A549 treated with ZK216348 at 1 μM for 4 hours (cell line): ENCODE measurements at places on chromosomes 6 and 20. TPM values are rescaled to one million over a fixed set of nuclear protein-coding genes. Genes with fewer than 3 reads are reported as not detected.

The HSPA1L gene
- 1.4 to 2.2 TPM (median 1.9 TPM) in 5 replicates for total RNA-seq

The POU5F1 gene
- total RNA-seq, result 7.3 to 11.6 TPM (median 9.2 TPM) in 5 replicates

The CRIP3 gene
- 0.28 to 0.64 TPM (median 0.44 TPM) in 4 of 5 replicates, not detected in the other for total RNA-seq

The DZANK1 gene
- 2.6 to 3.2 TPM (median 2.8 TPM) in 5 replicates for total RNA-seq

The PBOV1 gene
- total RNA-seq, result not detected in 5 replicates

The TJAP1 gene
- total RNA-seq, result 13.1 to 21.7 TPM (median 18.4 TPM) in 5 replicates

The ADGB gene
- not detected in 5 replicates for total RNA-seq

The PDE10A gene
- total RNA-seq, result 27.5 to 33.7 TPM (median 30.1 TPM) in 5 replicates

The OR2J2 gene
- not detected in 5 replicates for total RNA-seq

The ARHGAP40 gene
- not detected in 5 replicates for total RNA-seq

The GGTLC1 gene
- not detected in 5 replicates for total RNA-seq

The TMEM63B gene
- total RNA-seq, result 9.7 to 20.1 TPM (median 16.0 TPM) in 5 replicates

The DNAH8 gene
- not detected in 5 replicates for total RNA-seq

The HLA-B gene
- 23.1 to 30.8 TPM (median 29.5 TPM) in 5 replicates for total RNA-seq

The HLA-DPB1 gene
- total RNA-seq, result not detected in 5 replicates

The PDRG1 gene
- 29.0 to 39.8 TPM (median 32.4 TPM) in 5 replicates for total RNA-seq

The TMEM242 gene
- total RNA-seq, result 5.9 to 6.7 TPM (median 6.6 TPM) in 5 replicates

The CLDN20 gene
- not detected in 5 replicates for total RNA-seq

The SERAC1 gene
- total RNA-seq, result 2.2 to 3.8 TPM (median 3.3 TPM) in 5 replicates

The CGAS gene
- 4.4 to 5.4 TPM (median 5.0 TPM) in 5 replicates for total RNA-seq

The SCGN gene
- total RNA-seq, result 0.13 to 0.26 TPM (median 0.17 TPM) in 3 of 5 replicates, not detected in the others

The NNAT gene
- not detected in 5 replicates for total RNA-seq

The TSPO2 gene
- not detected in 5 replicates for total RNA-seq

The ADGRG6 gene
- 37.0 to 76.6 TPM (median 63.3 TPM) in 5 replicates for total RNA-seq

The PRPH2 gene
- 0.07 TPM in 1 of 5 replicates, not detected in the others for total RNA-seq

The FAM83D gene
- total RNA-seq, result 50.0 to 75.0 TPM (median 67.8 TPM) in 5 replicates

The PPP1R3G gene
- total RNA-seq, result 1.2 to 2.2 TPM (median 1.6 TPM) in 5 replicates

The EYS gene
- total RNA-seq, result 0.26 TPM in 1 of 5 replicates, not detected in the others

The ACTL10 gene
- total RNA-seq, result not detected in 5 replicates

The SIRPB1 gene
- total RNA-seq, result 0.36 to 0.98 TPM (median 0.51 TPM) in 5 replicates

The C20orf141 gene
- 0.36 TPM in 1 of 5 replicates, not detected in the others for total RNA-seq

The LRRN4 gene
- 0.06 TPM in 2 of 5 replicates, not detected in the others for total RNA-seq
